ENCODE measurements at places on chromosomes 2 and 18.
A peak's percentile ranks its signal among the peaks of the same experiment; 100 is the strongest.

- DNase-seq, result peak; percentile 99
Observed at GRCh38 chr2:85561280-85562212, at the start of gene GGCX. Gene GGCX, minus strand, starts transcription at chr2:85561493. Its CDS starts 65 bp downstream, at chr2:85561428.

DNA sequence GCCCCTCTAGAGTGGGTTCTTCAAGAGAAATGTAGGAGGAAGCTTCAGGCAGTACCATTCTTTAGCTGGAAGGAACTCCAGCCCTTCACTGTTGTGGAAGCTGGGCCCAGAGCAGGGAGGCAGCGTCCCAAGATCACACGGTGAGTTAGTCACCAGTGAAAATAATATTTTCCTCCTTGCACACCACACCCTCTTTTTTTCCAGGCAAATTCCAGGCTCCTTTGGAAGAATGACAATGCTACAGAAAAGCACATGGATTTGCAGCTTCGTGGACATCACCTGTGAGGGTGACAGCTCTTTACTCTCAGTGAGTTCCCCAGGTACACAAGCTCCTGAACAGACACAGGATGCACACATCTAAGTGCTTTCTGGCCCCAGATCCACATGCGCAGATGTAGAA, 157.1 kb downstream of the COL6A3 start:
- DNase-seq, result no peak

DNA sequence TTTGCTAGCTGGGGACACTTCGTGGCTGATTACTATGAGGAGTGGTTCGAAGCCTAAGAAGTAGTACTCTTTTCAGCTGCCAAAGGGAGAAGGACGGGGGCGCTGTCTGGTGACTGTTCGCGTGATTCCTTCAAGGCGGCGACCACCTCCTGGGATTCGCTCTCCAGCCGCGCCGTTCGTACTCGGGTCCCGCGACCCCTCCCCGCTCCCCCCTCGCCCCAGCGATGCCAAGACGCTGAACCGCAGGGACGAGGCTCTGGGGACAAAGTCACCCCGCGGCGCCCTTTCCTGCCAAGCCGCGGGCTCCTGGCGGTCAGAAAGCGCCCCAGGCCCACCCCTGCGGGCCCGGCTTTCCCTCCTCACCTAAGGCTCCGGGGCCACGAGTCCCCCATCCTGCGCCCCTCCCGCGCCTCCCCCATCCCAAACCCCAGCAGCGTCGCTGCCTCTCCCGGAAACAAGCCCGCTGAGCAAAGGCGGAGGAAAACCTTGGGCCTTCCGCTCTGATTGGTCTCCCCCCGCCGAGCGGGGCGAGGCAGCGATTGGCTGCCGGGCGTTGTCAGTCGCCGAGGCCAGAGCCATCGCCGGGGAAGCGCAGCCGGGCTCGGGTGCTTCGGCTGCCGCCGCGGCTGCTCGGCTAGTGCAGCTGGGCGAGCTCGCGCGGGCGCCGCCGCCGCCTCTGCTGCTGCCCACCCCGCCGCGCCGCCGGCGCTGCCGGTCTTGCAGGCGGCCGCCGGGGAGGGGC, 404.3 kb downstream of the XIRP2 start:
- DNase-seq, result peak; percentile 97

- no peak for DNase-seq
Observed at GRCh38 chr2:219637842-219638185, 10.4 kb downstream of the SLC4A3 start.

DNA sequence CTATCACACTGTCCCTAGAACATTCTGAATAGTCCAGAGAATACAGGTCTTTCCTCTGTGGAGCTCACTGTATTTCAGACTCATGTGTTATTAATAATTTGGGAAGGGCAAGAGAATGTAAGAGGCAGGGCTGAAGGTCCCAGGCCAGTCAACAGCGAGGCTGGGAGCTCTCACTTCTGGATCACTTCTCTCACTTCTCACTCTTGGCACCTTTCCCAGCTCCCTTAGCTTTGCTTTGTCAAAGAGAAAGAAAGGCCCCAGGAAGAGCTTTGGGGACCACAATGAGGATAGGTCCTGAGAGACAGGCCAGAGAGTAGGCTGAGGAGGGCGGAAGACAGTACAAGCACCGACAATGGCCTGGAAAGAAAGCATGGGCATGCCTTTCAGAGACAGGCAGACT, 11.2 kb downstream of the EFR3B start:
- DNase-seq, result no peak

DNA sequence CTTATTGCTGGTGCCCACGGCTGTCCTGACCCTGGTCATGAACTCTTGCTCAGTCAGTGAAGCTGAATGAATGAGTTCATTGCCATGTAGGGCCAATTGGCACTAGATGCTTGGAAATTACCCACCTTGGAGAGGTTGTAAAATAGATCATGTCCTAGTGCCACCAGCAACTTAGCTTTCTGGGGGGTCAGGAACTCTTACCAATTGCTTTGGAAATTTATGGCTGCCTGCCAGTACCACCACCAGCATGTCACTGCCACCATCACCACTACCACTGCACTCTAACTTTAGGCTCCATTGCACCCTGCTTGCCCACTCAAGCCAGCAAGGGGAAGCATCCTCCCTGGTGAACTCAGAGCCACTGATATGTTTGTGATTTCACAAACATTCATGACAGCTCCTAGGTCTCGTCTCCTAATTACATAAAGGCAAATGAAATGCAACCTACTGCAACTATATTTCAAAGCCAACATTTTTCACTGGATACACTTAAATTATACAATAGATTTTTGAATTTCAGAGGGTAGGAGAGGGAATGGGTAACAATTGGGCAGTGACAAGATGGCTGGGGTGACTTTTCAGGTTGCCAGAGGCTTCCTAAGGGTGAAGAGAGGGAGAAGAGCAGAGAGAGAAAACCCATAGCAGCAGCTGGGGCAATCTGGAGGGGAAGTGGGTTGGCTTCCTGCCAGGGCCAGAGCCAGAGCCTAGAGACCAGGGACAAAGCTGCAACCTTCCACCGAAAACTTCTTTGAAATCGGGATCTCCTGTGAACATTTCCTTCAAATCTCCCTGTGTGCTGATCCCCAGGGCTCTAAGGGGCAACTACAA, 3.5 kb upstream of the EMILIN1 start:
- DNase-seq, result no peak

GRCh38 chr2:191355170-191355758, 110.1 kb downstream of the MYO1B start:
- no peak for DNase-seq

GRCh38 chr2:219871351-219871750, 243.9 kb downstream of the SLC4A3 start:
- DNase-seq, result peak; percentile 48

- no peak for DNase-seq
Observed at GRCh38 chr2:40403233-40403836, 48.6 kb downstream of the SLC8A1 start.

GRCh38 chr2:178928077-178928476, 120.9 kb upstream of the TTN start:
- peak; percentile 17 for DNase-seq

DNA sequence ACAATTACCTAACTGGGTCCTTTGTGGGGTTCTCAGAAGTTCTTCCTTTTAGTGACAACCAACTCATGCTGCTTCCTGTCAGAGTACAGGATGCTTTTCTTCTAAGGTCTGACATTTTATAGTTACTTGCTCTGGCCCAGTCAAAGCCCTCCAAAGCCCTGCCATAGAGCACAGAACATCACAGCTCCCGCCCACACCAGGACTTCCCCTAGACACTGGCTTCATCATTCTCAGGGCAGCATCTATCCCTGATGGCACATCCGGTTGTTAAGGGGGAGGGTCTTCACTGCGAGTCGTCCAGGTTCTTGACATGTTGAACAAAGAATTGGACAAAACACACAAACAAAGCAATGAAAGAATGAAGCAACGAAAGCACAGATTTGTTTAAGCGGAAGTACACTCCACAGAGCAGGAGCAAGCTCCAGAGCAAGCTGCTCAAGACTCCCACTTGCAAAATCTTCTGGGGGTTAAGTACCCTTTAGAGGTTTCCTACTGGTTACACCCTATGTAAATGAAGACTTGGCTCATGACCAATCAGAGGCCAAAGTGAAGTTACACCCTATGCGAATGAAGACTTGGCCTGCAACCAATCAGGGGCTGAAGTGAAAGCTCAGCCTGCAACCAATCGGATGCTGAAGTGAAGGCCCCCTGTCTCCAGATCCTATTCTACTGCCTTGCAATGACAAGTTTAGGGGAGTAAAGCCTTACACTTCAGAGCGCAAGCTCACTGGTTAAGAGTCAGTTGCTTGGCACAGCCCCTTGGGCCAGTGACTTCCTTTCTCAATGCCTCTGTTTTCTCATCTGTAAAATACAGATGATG, 79.0 kb downstream of the HDAC4 start:
- no peak for DNase-seq

DNA sequence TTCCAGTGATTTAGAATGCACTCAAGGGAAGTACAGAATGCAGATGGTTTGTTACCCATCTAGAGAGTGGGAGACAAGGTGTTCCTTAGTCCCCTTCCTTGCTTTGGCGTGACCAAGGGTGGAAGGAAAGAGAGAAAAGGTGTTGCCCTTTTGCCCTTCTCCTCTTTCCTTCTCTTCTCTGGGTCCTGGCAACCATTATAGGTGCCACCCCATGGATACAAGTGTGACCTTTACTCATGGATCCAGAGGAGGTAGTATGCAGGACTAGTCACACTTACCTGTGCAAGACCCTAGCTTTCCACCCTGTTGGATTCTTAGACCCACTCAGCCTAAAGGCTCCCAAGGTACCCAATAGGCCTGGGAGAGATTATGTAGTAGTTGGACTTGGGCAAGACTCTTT, 11.6 kb upstream of the RBFA start:
- DNase-seq, result peak; percentile 42

- DNase-seq, result no peak
Observed at GRCh38 chr2:209525834-209526281, 102.0 kb downstream of the MAP2 start.

DNA sequence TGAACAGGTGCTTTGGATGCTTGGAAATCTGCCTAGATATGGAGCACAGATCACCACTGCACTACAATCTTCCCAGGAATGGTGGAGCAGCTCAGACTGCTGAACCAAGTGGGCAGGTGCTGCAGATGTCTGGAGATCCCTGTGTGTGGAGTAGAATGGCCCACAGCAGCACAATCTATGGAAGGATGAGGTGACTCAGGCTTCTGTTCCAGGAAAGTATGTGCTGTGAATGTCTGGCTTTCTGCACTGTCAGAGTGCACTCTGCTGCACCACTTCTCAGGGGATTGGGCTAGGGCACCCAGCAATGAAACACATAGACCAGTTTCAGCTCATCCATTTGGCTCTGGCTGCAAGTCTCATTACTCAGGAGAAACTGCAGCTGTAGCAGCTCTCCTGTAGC, 865.4 kb upstream of the NXPH2 start:
- DNase-seq, result no peak

DNA sequence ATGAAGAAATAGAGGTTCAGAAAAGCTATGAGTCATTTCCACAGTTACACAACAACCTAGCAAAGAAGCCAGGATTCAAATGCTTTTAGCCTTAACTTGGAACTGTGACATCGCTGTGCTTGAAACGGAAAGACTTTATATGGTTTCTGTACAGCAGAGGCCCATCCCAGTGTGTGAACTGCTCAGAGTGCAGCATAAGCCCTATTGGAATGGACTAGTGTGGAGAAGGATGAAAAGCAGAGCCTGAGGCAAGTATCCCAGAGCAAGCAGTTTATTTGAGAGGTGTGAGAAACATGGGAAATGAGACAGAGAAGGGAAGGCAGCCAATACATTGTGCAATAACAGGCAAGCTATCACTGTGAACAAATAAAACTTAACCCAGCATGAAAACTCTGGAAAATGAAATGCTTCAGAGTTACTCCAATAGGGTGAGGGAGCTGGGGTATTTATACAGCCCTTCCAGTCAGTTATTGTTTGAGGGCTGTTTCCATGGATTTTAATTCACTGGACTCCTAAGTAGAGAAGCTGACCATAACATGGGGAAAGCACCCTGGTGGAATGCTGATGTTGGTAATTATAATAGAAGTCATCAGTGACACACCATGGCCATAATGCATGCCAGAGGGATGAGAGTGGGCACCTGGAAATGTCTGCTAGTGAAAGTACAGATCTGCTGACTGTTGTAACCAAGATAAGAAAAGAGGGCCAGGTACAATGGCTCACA, 254.0 kb upstream of the POU3F3 start:
- no peak for DNase-seq

DNA sequence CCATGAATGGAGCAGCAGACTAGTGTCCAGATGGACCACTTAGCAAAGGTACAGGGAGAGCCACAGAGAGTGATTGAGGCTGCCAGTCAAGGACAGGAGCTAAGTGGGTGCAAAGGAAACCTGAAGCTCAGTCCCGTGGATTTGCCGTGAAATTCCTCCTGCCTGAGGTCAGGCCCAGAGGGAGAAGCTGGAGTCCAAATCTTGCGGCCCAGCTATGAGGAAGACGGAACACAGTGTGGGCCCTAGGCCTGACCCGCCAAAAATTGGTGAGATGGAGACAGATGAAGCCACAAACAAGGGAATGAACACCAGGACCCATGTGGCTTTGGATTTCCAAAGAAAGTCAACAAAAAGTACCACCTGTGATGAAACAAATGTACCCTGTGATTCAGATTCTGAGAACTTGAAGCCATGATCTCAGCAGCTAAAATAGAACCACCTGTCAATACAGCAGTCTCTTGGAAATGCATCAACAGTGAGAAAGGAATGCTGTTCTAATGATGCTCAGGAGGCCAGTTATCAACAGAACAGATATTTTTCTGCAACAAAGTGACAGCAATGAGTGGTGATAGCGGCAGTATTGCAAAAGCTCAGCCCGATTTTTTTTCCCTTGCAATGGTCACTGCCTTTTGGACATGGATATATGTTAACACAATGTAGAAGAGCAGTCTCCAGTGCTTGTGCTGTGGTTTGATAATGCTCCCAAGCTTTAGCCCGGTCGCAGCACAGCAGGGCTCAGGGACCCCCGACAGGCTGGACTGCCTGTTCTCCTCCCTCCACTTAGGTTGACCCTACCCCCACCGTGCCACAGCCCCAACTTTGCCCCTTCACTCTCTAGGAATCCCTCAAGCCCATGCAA, 10.7 kb downstream of the COL6A3 start:
- no peak for DNase-seq

- peak; percentile 57 for DNase-seq
Observed at GRCh38 chr2:26613241-26614215, 27.6 kb downstream of the CIB4 start.

GRCh38 chr2:230011617-230012016, 57.1 kb downstream of the SLC16A14 start:
- no peak for DNase-seq

- no peak for DNase-seq
Observed at GRCh38 chr18:23226391-23226790, 91.1 kb downstream of the CABLES1 start.

GRCh38 chr2:68466361-68466777, 725 bp downstream of the FBXO48 start:
- DNase-seq, result no peak

- no peak for DNase-seq
Observed at GRCh38 chr2:159508140-159508539, 108.2 kb downstream of the BAZ2B start.

- no peak for DNase-seq
Observed at GRCh38 chr18:74828200-74828599, 230.5 kb downstream of the ZNF407 start.

GRCh38 chr18:52242711-52243110, 97.3 kb upstream of the DCC start:
- no peak for DNase-seq
